ENCODE measurements at places on chromosomes 2 and 18.

DNA sequence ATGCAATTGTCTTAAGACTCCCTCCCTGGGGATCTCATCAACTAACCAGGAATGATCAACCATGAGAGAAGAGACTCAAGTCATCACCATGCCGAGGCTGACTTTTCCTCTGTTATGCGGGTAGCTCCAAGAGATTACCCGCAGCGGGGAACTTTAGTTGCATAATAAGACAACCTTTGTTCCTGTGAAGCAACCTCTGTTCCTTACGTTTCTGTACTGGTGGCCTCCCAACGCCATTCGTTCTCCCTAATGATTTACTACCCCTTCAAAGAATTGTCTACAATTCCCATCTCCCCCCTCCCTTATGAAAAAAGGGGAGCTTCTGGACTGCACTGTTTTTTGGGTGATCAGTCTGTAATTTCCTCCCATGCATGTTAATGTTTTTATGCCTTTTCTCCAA is 66.1 kb upstream of the LRPPRC start:
- no peak for DNase-seq

DNA sequence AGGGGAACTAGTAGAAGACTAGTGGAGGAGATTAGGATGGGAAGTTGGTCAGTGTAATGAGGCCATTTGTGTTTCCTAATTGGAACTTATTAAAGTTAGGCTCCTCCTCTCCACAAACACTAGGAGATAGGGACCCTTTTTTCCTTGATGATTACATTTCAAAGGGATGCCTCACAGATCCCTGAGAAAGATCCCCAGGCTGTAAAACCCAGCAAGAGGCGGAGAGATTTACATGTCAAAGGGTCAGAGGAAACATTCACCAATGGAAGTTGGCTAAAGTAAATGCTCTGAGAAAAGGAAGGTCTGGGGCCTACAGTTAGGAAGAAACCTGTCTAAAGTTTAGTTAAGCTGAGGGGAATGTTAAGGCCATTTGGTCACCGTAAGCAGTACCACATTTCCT is 1.4 kb upstream of the CCDC85A start:
- DNase-seq: no peak

DNA sequence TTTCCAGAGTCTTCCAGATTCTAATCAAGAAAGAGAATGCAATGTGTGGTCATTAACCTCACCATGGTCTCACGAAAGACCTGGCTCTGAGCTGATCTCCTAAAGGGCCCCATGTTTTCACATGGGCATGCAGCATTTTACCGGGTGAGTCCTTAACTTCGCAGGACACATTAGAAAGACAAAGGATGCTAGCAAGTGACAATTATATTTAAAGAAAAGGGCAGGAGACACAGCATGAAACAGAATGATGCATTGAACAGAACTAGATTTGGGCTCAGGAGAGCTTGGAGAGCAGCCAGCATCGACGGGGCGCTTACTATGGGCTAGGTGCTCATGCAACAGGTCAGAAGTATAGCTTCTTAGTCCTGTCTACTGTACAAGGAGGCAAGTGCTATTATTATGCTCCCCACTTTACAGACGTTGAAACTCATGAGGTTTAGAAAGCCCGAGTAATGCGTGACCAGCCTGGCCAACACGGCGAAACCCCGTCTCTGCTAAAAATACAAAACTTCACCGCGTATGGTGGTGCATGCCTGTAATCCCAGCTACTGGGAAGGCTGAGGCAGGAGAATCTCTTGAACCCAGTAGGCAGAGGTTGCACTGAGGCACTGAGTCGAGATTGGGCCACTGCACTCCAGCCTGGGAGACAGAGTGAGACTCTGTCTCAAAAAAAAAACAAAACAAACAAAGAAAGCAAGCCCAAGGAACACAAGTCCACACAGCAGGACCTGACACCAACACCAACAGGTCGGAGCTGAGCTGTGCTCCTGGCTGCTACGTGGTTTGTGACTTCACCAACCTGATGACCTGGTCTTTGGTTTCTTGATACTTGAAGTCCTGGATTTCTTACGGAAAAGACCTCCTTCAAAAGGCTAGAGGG is 16.1 kb downstream of the MBP start:
- DNase-seq: no peak

- DNase-seq: no peak
Observed at GRCh38 chr2:133439565-133439920, 128.7 kb downstream of the NCKAP5 start.

GRCh38 chr18:79905389-79905911 is 46.0 kb downstream of the SLC66A2 start:
- DNase-seq: no peak

GRCh38 chr2:185502351-185502750 is 236.3 kb upstream of the FSIP2 start:
- no peak for DNase-seq

GRCh38 chr2:197556456-197556855 is 40.6 kb downstream of the MOB4 start:
- DNase-seq: no peak

Measured in hepatic stellate cell (primary cell).